Stimulated activated naive CD4-positive, alpha-beta T cell (primary cell): ENCODE measurements at places on chromosomes 4 and X.

DNA sequence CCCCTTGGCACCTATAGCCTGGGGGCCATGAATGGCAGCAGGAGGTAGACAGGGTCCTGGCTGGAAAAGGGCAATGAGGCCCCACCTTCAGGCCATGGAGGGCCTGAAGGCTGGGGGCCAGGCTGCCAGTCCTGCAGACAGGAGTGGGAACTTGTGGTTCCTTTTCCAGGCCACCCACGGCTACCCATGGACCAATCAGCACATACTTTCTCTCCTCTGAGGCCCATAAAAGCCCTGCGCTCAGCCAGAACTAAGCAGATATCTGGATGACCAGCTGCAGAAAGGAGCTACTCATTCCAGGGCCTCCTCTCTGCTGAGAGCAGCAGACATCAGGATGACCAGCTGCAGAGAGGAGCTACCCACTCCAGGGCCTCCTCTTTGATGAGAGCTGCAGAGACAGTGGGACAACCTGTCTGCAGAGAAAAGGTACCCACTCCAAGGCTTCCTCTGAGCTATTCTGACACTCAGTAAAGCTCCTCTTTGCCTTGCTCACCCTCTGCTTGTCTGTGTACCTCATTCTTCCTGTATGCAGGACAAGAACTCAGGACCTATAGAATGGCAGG lies 67.2 kb downstream of the NAA11 start:
- no peak for DNase-seq

DNA sequence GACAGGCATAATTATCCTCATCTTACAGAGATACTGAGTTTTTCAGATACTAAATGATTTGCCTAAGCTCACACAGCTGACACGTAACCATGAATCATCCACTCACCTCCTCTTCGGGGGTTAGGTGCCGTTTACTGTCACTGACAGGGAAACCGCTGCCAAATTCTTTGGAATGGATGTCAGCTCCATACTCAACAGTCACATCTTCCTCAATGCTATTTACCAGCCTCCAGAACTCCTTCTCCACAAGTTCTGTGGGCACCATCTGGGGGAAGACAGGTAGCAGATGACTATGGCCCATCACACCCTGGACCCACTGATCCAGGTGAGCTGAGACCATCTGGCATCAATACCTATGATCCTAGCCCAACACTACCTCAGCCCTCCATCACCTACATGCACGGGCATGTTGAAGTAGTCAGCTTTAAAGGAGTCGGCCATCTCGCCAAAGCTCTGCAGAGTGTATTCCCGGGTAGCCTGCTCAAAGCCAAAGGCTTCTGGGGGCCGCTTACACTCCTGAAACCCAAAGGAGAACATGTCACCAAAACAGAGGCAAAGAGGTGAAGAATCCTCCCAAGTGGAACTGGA lies 13.5 kb downstream of the KDM5C start:
- no peak for DNase-seq

- DNase-seq = no peak
Observed at GRCh38 chrX:19627533-19627932, 112.2 kb upstream of the MAP3K15 start.

- no peak for DNase-seq
Observed at GRCh38 chr4:84596826-84597225, 13.9 kb downstream of the CDS1 start.
